ENCODE measurements at places on chromosomes 1 and 21.

DNA sequence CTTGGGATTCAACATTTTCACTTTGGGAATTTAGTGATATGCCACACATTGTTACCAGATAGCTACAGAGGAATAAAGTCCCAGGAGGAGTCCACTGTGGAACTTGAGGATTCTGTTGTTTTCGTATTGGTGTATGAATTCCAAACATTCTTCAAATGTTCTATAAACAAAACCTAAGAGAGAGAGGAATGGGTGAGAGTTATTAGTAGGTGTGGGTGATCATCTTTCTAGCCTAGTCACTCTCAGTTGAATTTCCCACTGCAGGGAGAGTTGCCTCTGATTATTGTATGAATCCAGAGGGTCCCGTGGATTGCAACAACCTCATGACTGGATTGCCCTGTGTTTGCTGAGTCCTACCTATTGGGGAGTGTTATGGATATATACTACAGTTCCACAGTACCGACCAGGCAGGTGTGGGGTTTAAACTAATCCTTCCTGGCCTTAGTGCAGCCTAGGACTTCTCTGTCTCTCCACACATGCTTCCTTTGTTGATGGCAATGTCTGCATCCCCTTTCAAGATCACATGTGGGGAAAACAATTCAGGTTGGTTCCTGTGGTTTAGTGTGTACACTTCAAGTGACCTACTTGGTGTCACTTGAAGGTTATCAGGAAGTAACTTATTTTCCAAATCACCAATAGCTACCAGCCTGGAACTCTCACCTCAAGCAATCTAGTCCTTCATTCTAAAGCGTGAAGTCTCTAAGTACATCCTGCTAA, 91.8 kb downstream of the ADCY10 start:
- peak; percentile 48 for DNase-seq

DNA sequence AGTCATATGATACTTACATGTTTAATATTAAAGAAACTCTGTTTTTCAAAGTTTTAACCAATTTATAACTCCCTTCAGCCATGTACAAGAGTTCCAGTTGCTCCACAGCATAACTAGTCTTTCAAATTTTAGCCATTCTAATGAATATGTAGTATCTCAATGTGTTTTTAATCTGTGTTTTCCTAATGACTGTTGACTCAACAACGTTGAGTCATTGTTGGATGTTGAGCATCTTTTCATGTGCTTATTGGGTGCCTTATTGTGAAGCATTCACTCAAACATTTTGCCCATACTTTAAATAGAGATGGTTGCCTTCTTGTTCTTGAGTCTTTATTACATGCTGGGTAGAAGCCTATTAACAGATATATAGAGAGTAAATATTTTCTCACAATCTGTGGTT, 240.2 kb upstream of the LYPLAL1 start:
- DNase-seq, result no peak

DNA sequence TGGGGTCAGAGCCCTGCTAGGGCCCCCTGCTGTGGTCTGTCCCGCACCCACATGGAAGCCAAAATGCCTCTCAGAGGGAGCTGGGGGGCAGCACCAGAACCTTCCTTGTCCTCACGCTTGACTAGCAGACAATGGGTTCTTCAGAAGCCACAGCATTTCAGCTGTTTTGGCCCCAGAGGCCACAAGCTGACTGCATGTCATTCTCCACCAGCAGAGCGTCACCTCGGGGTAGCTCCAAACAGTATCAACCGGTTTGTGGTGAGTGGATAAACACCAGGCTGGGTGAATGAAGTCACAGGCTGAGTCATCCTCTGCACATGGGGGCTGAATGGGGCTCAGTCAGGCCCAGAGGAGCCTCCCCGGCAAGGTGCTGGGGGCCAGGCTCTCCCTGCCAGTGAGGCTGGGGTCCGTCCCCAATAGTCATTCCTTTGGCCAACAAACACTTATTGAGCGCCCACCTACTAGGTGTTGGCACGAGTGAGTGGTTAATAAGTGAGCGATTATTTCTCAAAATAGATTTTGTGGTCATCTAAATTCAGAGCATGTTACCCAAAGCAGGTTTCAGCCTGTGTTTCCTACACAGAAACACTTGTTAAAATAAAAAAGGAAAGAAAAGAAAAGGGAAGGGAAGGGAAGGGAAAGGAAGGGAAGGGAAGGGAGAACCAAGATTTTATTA, 9.1 kb downstream of the OLIG1 start:
- peak; percentile 16 for DNase-seq

DNA sequence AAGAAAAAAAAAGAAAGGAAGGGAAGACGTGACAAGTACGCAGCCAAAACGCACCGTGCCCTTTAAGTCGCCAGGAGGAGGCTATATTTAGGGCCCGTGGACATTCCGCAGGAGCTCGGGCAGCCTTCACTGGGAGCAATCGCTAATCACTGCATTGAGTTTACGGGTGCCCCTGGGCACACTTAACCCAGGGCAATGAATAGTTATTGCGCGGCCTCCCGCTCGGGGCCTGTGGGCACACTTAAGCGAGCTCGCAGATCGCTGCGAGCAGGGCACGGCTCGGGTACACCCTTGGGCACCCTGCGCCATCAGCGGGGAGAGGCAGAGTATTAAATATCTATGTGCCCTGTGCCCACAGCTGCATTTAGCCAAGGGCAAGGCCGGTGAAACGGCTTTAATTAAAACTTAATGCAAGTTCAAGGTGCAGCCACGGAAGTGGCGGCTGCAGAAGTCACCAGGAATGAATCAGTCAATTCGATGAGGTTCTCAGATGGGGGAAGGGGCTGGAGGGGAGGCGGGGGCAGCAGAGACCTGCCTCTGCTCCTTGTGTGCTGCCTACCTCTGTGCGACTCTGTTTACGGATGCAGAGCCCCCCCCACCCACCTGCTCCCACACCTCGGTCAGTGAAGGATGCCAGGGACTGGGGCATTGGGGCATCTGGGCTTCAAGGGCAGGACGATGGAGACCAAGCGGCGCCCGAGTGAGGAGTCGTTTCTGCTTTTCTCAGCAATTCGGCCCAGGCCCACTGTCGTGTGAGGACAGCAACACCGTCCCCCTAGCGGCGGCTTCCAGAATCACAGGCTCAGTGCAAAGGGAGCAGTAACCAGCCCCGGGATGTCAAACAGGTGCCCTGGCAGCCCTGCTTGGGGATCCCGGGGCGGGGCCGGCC, 51.8 kb upstream of the TARDBP start:
- peak; percentile 65 for DNase-seq

DNA sequence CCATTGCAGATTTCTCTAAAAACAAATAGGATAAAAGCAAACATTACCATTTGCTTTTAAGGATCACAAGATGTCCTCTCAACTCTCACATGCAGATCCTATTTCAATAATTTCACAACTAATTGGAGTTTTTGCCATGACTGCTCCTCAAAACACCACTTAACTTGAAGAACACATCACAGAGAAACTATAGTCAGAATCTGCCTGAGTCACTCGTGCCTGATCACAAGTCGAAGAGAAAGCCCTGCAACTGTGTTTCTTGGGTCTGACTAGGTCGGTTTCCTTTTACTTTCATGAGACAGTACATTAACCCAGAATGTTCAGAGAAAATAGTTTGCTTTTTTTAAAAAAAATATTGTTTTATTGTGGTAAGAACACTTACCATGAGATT, 46.3 kb upstream of the SMYD2 start:
- peak; percentile 60 for DNase-seq

GRCh38 chr1:165355977-165356811, at the start of gene LMX1A:
Gene LMX1A, minus strand, starts transcription at chr1:165356715. Its CDS starts 1,156 bp downstream, at chr1:165355559.
- DNase-seq, result no peak

- DNase-seq, result no peak
These were observed 158.3 kb downstream of the KAZN start for GRCh38 chr1:14756589-14757285.

GRCh38 chr1:204742676-204743251, 57.2 kb upstream of the LRRN2 start:
- DNase-seq, result no peak

- DNase-seq, result no peak
These were observed 19.7 kb upstream of the RIPK4 start for GRCh38 chr21:41786509-41786987.

- peak; percentile 29 for DNase-seq
These were observed 13.2 kb downstream of the HMGB4 start for GRCh38 chr1:33876970-33877650.

DNA sequence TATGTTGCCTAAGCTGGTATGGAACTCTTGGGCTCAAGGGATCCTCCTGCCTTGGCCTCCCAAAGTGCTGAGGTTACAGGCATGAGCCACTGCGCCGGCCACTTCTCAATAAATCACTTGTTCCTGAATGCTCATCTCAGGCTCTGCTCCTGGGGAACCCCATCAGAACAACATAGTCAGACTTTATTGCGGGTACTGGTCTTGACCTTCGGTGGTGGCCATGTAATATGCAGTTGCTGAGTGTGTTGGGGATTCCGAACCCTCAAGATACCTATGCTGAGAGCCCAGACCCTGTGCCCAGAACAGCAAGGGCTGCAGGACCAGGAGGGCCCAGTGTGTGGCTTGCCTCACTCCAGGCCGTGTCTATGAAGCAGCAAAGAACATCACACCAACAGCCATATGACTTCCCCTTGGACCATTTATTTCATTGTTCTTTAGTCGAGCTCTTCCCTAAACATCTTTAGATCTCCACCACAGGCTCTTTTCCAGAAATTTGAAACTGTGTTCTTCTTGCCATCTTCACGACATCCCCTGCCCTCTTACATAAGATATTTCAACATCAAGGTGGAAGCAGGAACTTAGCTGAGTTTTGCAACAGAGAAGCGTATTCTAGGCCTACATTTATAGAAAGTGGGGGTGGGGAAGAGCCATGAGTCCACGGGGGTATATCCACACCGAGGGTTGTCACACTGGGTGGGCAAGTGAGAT, 12.7 kb upstream of the SDHB start:
- no peak for DNase-seq

GRCh38 chr1:57423135-57423655, 665 bp downstream of the DAB1 start:
- no peak for DNase-seq

GRCh38 chr1:65388908-65389695, 31.4 kb upstream of the LEPR start:
- DNase-seq, result peak; percentile 57

DNA sequence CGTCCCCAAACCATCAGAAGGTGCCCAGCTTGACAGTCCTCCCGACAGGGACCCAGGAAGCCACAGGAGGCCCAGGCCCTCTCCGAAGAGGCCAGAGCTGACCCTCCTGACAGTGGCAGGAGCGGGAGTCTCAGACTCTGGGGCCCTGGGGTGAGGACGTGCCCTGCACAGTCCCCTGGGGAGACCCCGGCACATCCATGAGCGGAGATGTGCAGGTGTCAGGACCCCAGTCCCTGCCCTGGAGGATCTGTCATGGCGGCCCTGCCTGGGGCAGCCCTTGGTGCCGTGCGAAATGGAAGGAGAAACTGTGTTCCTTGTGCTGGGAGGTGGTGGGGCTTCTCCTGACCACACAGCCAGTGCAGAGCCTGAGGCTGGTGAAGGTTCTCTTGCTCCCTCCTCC, 55.8 kb downstream of the OBSCN start:
- no peak for DNase-seq

DNA sequence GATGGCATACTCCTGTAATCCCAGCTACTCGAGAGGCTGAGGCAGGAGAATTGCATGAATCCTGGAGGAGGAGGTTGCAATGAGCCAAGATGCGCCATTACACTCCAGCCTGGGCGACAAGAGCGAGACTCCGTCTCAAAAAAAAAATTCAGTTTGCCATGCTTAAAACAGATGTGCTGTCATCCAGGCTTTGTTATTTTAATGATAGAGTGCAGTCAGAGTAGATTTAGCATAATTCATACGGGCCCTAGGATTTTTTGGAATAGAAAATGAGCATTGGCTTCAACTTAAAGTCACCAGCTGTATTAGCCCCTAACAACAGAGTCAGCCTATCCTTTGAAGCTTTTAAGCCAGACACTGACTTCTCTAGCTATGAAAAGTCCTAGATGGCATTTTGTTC, 124.6 kb downstream of the RASAL2 start:
- no peak for DNase-seq

GRCh38 chr1:77592906-77593305, 89.6 kb downstream of the ZZZ3 start:
- DNase-seq, result no peak

- DNase-seq, result no peak
These were observed 14.0 kb downstream of the KDM5B start for GRCh38 chr1:202794051-202794740.

GRCh38 chr1:178659789-178660208, 65.2 kb upstream of the RALGPS2 start:
- DNase-seq, result no peak

DNA sequence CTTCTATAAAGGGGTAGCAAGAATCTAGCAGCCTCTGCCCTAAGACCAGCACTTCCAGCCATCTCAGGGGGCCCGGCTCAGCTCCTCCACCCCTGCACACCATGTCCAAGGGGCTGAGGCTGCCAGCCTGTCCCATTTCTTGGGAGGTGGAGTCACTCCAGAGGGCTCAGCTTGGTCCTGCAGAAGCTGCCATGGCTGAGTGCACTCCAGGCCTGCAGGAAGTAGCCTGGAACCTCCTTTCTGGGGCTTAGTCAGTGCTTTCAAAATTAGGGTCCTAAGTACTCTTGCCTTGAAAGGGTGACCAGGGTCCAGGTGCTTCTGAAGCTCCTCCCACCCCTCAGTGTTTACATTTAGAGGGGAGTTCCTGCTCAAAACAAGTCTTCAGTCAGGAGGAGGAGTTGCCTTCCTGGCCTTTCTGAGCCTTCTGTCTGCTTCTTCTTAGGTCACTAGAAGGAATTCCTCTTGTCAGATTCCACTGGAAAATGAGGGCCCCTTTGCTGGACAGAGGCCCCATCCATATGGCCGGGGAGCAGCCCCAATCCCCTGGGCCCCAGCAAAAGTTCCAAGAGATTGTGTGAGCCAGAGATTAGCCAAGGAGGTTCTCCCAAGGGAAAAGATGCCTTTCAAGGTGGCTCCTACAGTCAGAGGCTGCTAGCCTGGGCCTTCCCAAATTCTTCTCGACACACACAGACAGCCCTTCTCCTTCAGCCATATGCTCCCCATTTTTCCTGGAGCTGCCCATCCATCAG, 128.1 kb upstream of the VAMP3 start:
- DNase-seq, result no peak

- no peak for DNase-seq
These were observed 918 bp upstream of the RASAL2 start for GRCh38 chr1:178092878-178093493.

- no peak for DNase-seq
These were observed 11.4 kb downstream of the AKNAD1 start for GRCh38 chr1:108845446-108845845.

DNA sequence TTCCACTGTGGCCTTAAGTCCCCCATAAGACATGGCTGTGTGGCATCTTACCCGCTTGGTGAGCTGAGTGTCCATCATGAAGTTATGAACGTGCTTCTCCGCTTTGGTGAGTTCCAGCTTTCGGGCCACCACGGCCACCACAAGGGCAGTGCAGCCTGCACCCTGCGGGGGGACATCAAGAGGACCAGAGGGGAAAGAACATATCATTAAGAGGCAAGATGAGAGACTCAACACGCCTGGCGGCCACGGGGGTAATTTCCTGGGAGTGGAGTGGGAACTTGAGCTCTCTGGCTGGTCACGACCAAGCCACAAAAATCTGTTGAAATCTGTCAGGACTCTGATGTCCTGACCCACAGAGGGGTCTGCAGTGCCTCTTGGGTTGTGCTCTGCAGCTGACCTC, 117.9 kb upstream of the ADAR start:
- no peak for DNase-seq

GRCh38 chr1:111778066-111778465, 22.4 kb downstream of the DDX20 start:
- no peak for DNase-seq

GRCh38 chr1:165829888-165830287, 2.5 kb downstream of the UCK2 start:
- no peak for DNase-seq

- DNase-seq, result no peak
These were observed 10.1 kb upstream of the XCL2 start for GRCh38 chr1:168553680-168554553.

GRCh38 chr21:15804247-15805005, 74.6 kb downstream of the USP25 start:
- no peak for DNase-seq
